Gastrocnemius medialis (tissue), 4 donors: ENCODE measurements at places on chromosomes 4 and X. TPM values are rescaled to one million over a fixed set of nuclear protein-coding genes. Genes with fewer than 3 reads are reported as not detected.

Gene GPRASP2
- 3.6 TPM for total RNA-seq

- DNase-seq, result no peak
- H3K27me3 ChIP-seq, result no peaks in the 10 kb centered on the region
- H3K27ac ChIP-seq, result peak within 1 kb of the TSS; percentile 59
Observed at GRCh38 chrX:155334486-155335336, at the start of gene CLIC2. CLIC2 (minus strand) TSS chrX:155334614; CDS start chrX:155334427, 187 bp downstream.

DNA sequence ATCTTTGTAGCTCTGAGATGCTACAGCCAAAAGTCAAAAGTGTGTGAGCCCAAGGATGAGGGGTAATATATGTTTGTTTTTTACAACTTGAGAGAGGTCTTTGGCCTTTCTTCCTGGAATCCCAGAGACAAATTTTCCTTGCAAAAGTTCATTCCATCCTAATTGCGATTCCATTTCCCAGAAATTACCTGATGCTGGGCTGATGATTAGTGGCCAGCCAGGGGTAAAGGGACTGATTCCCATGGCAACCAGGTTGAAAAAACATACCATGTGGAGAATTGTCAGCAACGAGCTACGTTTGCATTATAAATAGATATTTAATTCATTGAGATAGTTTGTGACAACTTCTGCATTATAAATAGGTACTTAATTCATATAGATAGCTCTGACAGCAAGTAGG is 17.8 kb downstream of the IGSF1 start:
- no peaks in the 10 kb centered on the region for H3K27me3 ChIP-seq
- no peak overlapping the region for H3K27ac ChIP-seq
- DNase-seq, result no peak

DNA sequence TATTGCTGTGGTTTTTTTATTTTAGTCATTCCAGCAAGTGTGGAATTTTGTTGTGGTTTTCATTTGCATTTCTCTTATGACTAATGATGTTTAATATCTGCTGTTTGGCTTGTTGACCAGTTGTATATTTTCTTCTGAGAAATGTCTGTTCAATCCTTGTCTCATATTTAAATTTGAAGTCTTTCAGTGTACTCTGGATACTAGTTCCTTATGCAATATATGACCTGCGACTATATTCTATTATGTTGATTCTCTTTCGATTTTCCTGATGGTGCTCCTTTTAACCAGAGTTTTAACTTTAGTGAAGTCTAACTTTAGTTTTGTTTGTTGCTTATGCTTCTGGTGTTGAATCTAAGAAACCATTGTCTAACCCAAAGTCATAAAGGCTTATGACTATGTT is 1528.0 kb downstream of the TECRL start:
- no peaks in the 10 kb centered on the region for H3K4me1 ChIP-seq
- H3K27me3 ChIP-seq, result no peaks in the 10 kb centered on the region
- DNase-seq, result no peak
- H3K4me3 ChIP-seq, result no peak overlapping the region
- no peaks in the 10 kb centered on the region for H3K36me3 ChIP-seq

Gene SLC10A4
- not detected for total RNA-seq
